Naive thymus-derived CD4-positive, alpha-beta T cell (primary cell): ENCODE measurements at places on chromosomes 5 and 9. TPM values are rescaled to one million over a fixed set of nuclear protein-coding genes. Genes with fewer than 3 reads are reported as not detected.

DNA sequence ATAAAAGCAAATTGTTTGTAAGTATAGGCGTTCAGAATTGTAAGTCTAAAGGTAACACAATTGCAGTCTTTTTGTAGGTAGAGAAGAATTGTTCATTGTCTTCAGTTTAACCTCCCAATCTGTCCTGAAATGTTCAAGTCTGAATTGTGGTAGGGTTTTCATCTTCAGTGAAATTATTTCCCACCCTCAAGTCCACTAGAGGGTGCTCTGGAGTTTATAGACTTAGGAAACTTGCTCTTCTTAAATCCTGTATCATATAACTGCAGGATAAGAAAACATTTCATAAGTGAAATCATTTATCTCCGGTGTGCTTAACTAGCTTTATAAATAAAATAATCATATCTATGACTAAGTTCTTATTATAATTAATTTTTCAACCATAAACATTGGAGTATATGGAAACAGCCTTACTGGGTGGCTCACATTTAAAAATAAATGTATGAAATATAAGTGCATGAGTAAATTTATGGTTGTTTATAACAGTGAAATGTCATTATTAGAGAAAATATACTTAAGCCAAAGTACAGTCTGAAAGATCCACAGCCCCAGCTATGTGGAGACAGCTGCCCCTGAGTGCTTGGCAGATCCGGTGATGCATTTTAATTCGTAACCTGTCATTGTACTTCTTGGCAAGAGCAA, 182.4 kb upstream of the OTULINL start:
- no peak overlapping the region for H3K4me3 ChIP-seq

DNA sequence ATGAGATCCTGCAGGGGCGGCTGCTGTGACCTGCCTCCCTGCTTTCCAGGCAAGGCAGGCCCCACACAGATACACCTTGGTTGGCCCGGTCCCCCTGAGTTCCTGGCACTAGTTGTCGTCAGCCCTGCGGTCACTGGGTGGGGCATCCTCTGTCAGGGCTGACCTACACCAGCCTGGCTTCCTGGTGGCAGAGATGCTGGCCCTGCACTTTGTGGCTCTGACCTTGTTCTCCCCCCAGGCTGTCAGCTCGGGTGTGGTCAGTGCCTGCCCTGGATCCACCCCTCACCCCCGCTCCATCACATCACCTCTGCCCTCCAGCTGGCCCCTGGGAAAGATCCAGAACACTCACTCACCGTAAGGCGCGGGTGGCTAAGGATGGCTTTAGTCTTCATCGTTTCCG, 74.1 kb downstream of the PHF2 start:
- H3K36me3 ChIP-seq = peaks cover 24% of the 10 kb centered on the region
- H3K27ac ChIP-seq = no peak overlapping the region
- H3K27me3 ChIP-seq = no peaks in the 10 kb centered on the region
- H3K4me3 ChIP-seq = no peak overlapping the region
- H3K4me1 ChIP-seq = no peaks in the 10 kb centered on the region

GRCh38 chr5:8317335-8317734, 448.4 kb downstream of the MTRR start:
- H3K4me3 ChIP-seq = no peak overlapping the region
- H3K36me3 ChIP-seq = no peaks in the 10 kb centered on the region
- no peak for DNase-seq
- H3K27me3 ChIP-seq = no peaks in the 10 kb centered on the region
- H3K27ac ChIP-seq = no peak overlapping the region

The GHR gene
- total RNA-seq = not detected

The CCNI2 gene
- total RNA-seq = 10.1 TPM
